ENCODE measurements at places on chromosomes 5 and 9.
A peak's percentile ranks its signal among the peaks of the same experiment; 100 is the strongest.

- peak; percentile 22 for DNase-seq
Measured at GRCh38 chr5:151239237-151239861, 13.6 kb upstream of the GM2A start.

DNA sequence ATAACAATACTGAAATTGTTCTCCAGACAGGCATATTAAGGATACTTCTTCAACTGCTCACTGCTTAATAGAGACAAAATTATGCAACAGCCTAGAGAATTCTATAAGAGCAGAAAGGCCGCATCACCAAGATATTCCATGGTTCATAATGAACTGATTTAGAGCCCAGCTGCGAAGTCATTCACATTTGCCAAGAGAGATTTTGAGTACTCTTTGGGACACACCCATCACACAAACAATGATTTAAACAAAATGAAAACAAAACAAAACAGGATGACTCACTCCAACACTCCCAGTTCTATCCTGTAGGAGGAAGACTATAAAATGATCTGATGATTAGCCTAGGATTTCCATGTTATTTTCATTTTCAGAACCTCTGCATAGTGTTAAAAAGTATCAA, 145.7 kb upstream of the GNA14 start:
- DNase-seq, result no peak

GRCh38 chr9:36092509-36093215, 43.9 kb upstream of the GLIPR2 start:
- DNase-seq, result no peak

- no peak for DNase-seq
Measured at GRCh38 chr5:79008362-79008761, 23.3 kb upstream of the ARSB start.

DNA sequence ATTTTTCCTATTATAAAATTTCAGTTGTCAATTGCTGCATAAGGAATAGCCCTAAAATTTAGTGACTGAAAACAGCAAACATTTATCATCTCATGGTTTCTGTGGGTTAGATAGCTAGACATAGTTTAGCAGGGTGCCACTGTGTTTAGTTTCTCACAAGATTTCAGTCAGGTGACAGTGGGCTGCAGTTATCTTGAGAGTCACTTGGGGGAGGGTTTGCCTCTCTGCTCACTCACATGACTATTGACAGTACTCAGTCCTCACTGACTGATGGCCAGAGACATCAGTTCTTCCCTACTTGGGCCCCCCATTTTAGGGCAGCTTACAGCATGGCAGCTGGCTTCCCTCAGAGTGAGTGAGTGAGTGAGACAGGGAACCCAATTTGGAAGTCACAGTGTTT, 42.0 kb downstream of the PBX3 start:
- no peak for DNase-seq

GRCh38 chr5:175393897-175394296, 50.1 kb downstream of the DRD1 start:
- DNase-seq, result no peak
